ENCODE measurements at places on chromosomes 11 and 22.

GRCh38 chr11:67489885-67490726 lies 7.3 kb downstream of the AIP start:
- no peak for DNase-seq

- DNase-seq, result no peak
Measured at GRCh38 chr11:108278546-108278945, 55.7 kb downstream of the ATM start.

GRCh38 chr11:120221115-120221752 lies 10.4 kb downstream of the OAF start:
- no peak for DNase-seq

DNA sequence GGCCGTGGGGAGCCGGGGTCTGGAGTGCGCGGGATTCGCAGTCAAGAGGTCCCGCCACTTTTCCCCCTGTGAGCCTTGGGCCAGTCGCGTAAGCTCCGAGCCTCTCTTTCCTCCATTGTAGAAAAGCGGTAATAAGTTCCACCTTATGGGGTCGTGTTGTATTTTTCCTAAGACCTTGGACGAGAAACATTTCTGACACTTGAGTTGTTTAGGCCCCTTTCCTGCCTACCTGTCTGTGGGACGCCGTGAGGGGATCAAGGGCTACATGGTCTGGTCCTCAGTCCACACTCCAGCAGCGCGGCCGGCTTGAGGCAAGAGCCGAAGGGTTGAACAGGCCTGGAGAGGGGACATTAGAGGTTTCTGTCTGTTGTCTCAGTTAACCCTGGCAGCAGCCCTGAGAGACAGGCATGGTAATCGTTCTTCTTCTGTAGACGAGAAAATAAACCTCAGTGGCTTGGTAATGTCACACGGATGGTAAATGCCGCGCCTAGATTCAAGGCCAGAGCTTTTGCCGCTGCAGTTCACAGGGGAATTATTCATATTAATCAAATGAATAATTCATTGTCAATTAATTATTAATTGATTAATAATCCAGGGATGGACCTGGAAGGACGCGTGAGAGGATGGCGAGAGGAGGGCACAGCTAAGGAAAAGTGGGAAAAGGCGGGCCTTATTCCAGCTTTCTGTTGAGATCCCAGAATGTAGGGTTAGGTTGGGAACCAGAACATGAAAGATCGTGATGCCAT lies 545 bp downstream of the FEN1 start:
- DNase-seq, result no peak

GRCh38 chr11:111696556-111696955 lies 69.6 kb downstream of the PPP2R1B start:
- no peak for DNase-seq

GRCh38 chr22:18024276-18024939 lies at the start of gene MICAL3:
Gene MICAL3, minus strand, starts transcription at chr22:18024561. Its CDS starts 117,749 bp downstream, at chr22:17906812.
- DNase-seq, result peak; percentile 68

DNA sequence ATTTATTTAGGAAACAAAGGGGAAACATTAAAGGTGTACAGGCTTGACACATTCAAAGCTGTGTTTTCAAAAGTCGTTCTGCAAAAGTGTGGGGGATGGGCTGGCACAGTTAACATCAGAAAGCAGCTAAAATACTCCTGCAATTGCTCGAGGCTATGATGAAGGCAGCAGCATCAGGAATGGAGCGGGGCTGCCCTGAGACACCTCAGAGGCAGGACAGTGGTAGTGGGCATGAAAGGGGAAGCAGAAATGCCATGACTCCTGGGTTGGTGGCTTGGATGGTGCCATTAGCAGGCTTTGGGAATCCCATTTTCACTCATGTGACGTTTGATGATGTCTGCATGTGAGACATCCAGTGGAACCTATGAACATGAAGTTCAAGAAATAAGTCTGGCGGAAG lies 646 bp downstream of the NCAPD3 start:
- DNase-seq, result no peak

DNA sequence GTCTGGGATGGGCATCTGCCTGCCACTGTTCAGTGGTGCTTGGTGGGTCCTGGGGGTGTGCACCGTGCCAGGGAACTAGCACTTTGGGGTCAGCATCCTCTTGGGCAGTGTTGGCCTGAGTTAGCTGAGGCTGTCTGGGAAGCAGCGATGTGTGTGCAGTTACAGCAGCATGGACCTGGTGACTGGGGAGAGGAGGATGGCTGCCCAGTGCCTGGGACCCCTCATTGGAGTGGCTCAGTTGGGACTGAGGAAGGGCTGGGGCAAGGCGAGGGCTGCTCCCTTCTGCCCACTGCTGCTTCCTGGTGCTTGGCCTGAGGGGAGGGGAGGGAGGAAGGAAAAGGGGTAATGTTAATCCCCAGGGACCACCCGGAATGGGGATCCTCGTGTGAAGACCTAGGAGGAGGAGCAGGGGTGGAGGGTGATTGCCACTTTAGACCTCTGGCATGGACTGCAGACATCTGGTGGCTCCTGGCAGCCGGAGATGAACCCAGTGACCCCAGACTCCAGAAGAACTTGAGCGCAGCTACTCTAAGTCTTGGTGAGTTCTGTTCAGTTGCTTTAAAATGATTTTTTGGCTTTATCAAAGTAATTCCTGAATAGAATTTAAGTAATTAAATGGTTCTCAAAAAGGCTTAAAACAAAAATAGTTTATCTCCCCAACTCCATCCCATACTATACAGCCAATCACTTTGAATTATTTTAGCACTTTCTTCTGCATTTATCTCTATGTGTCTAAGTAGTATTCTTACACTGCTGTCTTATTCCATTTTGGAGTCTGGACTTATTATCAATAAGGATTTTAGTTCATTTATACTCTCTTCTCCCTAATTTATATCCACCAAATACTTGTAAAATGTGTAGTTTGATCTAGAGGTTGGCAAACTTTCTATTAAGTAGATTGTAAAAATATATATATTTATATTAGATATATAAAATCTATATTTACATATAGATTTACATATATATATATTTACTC lies 15.4 kb upstream of the TMEM191C start:
- DNase-seq, result no peak

- DNase-seq, result no peak
Measured at GRCh38 chr11:34236572-34236971, 121.2 kb downstream of the ABTB2 start.

GRCh38 chr11:91859666-91860065 lies 365.0 kb upstream of the FAT3 start:
- no peak for DNase-seq

GRCh38 chr22:49344161-49344560 lies 483.5 kb downstream of the BRD1 start:
- no peak for DNase-seq

GRCh38 chr11:16770016-16770415 lies 31.6 kb downstream of the C11orf58 start:
- no peak for DNase-seq

DNA sequence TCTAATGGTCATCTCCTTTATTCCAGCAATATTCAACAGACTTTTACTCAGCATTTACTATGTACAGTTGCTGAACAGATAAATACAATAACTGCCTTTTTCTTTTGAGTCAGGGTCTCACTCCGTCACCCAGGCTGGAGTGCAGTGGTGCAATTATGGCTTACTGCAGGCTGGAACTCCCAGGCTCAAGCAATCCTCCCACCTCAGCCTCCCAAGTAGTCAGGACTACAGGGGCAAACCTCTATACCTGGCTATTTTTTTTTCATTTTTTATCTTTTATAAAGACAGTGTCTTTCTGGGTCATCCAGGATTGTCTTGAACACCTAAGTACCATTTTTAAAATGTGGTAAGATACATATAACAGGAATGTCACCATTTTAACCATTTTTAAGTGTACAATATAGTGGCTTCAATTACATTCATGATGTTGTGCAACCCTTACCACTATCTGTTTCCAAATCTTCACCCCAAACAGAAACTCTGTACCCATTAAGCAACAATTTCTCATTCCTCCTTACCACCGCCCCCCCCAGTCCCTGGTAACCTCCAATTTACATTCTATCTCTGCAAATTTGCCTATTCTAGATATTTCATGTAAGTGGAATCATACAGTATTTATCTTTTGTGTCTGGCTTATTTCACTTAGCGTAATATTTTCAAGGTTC lies 67.8 kb downstream of the MIAT start:
- DNase-seq, result no peak

DNA sequence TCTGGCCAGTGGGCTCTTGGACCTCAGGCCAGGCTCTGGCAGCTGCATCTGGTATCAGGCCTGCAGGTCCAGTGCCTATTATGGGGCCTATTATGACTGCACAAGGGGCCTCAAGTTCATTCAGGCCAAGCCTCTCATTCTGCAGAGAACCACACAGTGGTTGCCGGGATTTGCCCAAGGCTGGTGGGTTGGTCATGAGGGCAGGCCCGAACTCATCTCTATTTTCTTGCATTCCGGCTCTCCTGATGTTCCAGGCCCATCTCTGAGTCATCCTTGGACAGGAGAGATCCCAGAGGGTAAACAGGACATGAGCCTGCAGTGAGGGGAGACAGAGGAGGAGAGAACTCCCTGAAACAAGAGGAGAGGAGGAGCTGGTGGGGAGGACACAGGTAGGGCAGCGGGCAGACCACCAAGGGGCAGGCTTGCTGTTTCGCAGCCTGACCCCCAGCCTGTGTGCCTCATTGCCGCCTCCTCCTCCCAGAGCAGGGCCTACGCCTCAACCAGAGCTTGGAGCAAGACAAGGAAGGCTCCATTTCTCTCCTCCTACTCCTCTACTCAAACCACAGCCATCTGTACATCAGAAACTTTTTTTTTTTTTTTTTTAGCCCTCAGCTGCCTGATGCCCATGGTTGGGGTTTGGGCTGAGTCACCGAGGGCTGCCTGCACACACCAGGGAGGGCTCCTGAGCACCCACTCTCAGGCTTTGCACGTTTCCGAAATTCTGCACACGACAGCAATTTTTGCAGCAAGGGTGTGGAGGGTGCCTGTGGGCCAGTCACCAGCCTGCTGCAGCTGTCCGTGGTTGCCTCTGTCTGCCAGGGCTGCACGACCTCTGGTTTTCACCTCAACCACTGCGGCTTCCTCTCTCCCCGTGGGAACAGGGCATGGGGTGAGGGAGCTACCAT lies 12.7 kb upstream of the TREH start:
- DNase-seq, result no peak

- DNase-seq, result no peak
Measured at GRCh38 chr22:49322231-49322630, 505.4 kb downstream of the BRD1 start.

DNA sequence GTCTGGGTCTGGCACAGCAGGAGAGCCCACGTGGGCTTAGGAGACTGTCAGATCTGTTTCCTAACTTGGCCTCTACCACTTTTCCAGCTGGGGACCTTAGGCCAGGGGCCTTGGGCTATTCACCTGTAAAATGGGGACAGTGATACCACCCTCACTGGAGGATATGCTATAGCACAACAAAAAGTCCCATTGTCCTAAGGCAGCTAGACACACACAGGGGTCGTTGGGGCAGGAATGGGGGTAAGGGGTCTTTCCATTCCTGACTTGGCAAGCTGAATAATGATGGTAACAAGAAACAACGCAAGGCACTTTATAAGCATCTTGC lies 2.6 kb upstream of the SH3BP1 start:
- DNase-seq, result no peak

GRCh38 chr22:21857481-21857914 lies 9.9 kb downstream of the MAPK1 start:
- no peak for DNase-seq

DNA sequence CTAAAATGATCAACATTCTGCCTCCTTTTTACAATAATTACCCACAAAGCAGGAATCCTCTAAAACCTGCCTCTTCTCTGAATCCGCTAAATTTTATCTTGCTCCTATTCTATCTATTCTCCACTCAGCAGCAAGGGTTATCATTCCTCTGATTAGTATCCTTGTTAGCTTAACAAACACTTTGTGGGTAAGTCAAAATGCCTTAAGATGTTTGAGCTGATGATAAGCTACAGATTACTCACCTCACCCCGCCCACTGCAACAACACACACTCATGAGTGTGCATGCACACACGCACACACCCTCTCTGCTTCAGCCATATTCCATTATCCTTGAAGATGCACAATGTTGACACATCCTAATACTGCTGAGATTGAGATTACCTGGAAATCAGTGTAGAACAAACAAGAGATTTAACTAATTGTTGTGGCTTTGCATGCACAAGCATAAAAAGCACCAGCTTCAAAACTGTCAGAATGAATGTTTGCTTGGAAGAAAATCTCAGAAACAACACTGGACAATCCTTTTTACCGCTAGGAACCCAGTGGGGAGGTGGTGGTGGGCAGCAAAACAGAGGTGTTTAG lies 130.9 kb downstream of the BBOX1 start:
- DNase-seq, result no peak

DNA sequence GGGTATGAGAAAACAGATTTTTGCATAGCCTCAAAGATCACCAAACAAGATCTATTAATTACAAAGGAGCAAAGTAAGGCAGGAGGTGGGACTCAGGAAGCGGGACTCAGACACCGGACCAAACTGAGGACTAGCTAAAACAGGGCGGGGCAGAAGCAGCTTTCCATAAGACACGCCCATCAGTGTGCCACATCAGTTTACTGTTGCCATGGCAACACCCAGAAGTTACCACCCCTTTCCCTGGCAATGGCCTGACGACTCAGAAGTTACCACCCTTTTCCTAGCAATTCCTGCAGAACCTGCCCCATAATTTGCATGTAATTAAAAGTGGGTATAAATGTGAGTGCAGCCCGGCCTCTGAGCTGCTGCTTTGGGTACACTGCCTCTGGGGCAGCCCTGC lies 173.9 kb downstream of the SHANK2 start:
- no peak for DNase-seq

DNA sequence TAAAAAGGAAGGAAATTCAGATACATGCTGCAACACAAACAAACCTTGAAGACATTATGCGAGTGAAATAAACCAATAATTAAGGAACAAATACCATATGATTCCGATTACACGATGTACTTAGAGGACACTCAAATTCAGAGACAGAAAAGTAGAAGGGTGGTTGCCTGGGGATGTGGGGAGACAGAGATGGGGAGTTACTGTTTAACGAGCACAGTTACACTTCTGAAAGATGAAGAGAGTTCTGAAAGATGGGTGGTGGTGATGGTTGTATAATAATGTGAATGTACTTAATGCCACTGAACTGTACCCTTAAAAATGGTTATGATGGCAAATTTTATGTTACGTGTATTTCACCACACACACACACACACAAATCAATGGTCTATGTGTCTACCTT lies 14.7 kb downstream of the ZBTB44 start:
- no peak for DNase-seq

DNA sequence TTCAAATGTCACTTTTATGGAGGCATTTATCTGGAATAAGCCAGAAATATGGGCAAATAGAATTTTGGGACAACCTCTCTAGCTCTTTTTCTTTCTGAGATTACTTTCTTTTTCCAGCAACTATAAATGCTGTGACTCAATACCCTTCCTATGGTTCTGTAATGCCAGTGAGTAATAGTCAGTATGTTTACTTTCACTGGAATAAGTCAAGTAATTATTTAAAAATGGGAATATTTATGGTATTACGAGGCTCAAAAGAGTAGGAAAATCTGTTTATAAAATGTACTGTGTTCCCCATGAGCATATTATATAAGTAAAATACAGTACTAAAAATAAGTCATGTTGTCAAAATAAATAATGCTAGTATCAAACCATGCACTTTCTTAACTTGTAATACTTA lies 750.5 kb downstream of the LUZP2 start:
- DNase-seq, result no peak

DNA sequence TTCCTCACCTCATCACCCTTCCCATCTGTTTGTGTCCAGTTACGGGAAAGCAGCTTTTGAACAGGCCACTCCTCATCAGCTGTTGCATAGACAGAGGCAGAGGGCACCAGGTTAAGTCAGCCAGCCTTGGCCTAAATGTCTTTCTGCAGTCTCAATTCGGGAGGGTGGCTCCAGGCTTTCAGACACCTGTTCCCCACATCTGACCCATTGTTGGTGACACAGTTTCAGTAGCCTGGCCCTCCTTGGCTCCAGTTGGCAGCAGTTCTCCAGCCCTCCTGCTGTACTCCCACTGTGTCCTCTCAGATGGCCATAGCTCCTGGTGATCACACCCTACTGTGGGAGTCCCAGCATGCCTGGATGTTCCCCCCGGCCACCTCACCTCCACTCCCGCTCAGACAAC lies 70.8 kb upstream of the MYOD1 start:
- no peak for DNase-seq

Data from uterus (tissue), 4 donors.